ENCODE measurements at places on chromosomes 12 and 14.

DNA sequence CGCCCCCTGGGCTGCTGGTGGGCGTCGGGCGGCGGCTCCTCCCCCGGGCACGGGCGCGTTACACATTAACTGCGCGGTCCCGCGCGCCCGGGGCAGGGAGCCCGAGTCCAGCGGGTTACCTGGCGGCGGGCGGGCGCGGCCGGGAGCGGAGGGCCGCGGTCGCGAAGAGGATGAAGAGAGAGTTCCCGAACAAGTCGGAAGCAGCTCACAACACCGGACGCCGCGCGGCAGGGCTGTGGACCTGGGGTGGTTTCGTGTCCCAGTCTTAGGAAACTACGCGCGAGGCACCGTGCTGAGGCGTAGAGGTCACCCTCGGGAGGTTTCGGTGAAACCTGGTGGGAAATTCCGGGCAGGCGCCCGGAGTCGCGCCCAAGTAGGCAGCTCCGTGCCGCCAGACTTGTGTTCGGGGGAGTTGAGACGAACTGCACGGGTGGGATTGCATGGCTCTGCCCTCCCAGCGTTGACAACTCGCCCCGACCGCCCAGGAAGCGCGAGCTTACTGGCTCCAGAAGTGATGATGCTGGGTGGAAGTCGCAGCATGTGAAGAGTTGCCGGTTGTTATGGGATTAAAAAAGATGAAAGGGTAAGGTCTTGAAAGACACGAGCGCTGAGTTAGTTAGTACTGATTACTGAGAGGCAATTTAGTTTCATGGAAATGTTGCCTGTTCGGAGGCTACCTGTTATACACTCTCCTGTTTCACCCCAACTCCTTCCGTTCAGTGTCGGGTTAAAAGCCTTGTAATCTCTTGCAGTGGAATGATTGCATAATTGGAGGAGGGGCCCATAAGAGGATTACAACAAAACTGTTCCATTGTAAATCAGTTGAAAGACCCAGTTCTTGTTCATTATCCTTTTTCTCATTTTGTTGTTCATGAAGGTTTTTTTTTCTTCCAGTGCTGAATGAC, 879 bp downstream of the RAB3IP start:
- DNase-seq, result peak; percentile 76

- DNase-seq, result peak; percentile 57
These were observed 22.5 kb downstream of the MAP3K12 start for GRCh38 chr12:53476769-53477209.

GRCh38 chr12:50425589-50426258, 25.0 kb downstream of the LARP4 start:
- no peak for DNase-seq

DNA sequence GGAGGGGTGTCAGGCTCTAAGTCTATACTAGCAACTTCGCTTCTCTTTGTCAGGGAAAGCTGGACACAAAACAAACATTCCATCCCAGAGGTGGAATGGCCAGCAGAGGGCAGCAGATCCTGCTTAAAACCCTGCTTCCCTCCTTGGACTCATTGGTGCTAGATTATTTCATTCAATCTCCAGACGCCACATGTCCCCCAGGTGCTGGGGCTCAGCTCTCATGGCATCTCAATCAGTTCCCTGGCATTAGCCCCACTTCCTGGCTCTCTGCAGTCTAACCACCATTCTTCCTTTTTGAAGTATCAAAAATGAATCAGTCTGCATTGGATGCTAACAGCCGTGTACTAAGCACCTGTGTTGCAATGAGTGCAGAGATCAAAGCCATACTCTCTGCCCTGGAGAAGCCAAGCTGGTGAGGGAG, 8.1 kb upstream of the PPP1R1A start:
- peak; percentile 81 for DNase-seq

DNA sequence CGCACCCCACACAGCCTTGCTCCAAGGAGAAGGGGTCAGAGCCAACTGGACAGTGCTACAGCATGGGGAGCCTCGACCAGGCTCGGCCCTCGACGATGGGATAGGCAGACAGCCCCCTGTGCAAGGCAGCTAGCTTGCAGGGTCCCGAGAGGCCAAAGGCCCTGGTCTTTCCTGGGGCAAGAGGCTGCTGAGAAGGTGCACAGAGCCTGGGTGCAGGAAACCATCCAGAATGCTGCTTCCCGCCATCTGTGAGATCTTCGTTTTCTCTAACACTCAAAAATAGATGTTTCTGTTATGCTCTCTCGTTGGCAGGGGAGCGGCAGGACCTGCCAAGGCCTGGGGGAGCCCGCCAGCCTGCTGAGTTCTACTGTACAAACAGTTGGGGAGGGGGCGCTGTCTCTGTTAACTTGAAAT, 168.0 kb upstream of the RTL1 start:
- no peak for DNase-seq

- DNase-seq, result no peak
These were observed 213.4 kb upstream of the EGLN3 start for GRCh38 chr14:34164162-34164864.

- DNase-seq, result peak; percentile 11
These were observed 1.1 kb downstream of the NELL2 start for GRCh38 chr12:44874981-44875416.

DNA sequence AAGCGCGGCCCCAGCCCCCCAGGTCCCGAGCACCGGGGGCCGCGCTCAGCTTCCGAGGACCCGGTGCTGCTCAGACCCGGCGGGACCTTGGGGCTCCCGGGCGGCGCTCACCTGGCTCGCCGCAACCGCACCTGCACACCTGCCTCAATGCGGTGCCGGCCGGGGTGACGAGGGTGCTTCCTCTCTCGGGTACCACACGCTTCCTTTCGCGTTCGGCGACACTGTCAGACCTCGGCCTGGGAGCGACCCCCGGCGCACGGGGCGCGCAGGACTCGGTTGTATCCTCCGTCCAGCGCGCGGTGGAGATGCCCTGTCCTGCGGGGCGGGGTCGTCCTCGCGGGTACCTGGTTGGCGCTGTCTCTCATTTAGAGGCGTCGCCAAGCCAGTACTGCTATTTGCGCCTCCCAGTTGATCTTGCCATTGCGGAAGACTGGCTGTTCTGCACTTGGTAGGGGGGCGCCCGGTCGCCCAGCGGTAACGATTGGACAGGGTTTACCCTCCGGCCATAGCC, 718 bp downstream of the PACS2 start:
- no peak for DNase-seq

- no peak for DNase-seq
These were observed 6.1 kb downstream of the ACSS3 start for GRCh38 chr12:81083906-81084513.

GRCh38 chr12:121255433-121255832, 41.1 kb downstream of the CAMKK2 start:
- DNase-seq, result no peak

GRCh38 chr12:124536641-124537040, 30.8 kb downstream of the NCOR2 start:
- no peak for DNase-seq

- no peak for DNase-seq
These were observed 12.2 kb downstream of the TEP1 start for GRCh38 chr14:20400965-20401593.

GRCh38 chr14:73237219-73237785, at the start of gene PAPLN:
PAPLN (plus strand) TSS chr14:73237506; CDS start chr14:73239779, 2,273 bp downstream.
- no peak for DNase-seq

DNA sequence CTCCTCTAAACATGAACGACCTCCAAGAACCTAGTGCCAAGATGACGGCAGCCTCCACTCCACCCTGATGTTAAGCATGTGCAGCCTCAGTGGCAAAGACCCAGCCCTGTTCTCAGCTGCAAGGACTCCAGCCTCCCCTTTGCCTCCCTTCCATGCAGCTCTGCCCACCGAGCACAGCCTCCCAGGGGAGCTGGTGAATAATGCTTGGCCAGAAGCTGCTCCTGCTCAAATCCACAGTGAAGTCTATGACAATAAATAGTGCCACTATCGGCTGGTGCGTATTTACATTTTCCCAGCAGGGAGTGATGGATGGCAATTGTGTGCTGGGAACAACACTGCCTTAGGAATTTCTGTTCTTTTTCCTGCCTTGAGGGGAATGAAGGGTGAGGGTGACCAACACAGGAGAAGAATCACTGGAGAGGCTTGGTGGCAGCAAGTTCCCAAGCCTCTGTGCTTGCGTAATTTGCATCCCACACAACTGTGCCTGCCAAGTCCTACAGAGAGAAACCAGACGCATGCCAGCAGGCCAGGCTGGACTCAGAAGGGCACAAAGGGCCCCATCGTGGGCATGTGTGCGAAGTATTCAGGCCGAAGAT, 29.9 kb upstream of the TC2N start:
- DNase-seq, result no peak

DNA sequence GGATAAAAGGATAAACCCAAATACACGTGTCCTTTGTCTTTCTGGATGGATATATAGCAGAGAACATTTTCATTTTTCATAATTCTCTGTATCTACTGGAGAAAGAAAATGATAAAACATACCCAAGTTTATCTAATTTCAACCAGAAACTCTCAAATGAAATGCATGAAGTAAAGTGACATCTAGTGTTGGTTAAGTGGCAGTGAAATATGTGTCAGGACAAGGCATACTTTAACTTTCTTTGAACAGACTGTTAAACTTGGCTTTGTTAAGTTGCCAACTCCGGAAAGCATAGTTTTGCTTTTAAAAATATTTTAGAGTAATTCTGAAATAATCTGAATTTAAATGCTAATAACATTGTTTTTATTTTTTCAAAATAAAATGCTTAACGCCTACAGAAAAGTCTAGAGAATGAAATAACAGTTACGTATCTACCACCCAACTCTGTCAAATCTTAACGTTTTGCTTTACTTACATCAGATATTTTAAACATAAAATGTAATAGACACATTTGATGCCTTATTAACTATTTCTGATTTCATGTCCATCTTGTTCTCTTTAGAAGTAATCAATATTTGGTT, 25.2 kb upstream of the NTN4 start:
- DNase-seq, result peak; percentile 42

GRCh38 chr14:22071006-22071405, 397.4 kb upstream of the OR4E1 start:
- no peak for DNase-seq

- peak; percentile 76 for DNase-seq
These were observed at the start of gene CLIP1 for GRCh38 chr12:122421821-122422729. CLIP1 (minus strand) TSS chr12:122422669; CDS start chr12:122380452, 42,217 bp downstream.

GRCh38 chr12:102120886-102121285, 903 bp downstream of the PARPBP start:
- DNase-seq, result peak; percentile 58

DNA sequence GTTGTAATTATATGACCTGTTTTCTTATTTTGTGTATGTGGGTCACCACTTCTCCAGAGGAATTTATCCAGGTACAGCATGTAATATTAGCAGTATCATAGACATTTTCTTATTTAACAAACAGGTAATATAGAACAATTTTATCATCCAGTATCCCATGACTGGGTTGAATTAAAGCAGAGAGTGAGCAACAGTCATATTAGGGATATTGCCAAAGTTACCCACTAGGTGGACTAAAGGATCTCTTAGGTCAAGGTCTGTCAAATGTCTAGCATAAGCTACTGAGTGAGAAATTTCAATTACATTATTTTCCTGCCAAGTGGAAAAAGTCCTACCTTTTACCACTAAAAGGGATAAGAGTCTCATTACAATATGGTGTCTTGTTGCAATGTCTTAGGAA, 62.1 kb upstream of the TRIM9 start:
- DNase-seq, result peak; percentile 20

DNA sequence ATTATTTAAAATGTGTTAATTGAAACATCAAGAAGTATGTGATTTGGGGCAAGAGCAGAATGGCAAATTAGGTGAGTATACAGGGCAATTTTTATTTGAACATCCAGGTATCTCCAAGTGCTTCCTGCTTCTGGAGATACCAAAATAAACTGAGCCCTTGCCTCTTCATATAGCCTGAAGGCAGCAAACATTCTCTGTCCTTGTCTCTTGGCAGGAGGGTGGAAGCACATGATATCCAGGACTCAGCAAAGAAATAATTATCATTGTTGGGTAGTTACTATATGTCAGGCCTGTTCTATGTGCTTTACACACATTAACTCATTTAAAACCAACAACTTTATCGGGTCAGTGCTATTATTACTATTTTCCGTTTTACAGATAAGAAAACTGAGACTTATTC, 12.5 kb downstream of the LIN7A start:
- no peak for DNase-seq

- DNase-seq, result no peak
These were observed 23.2 kb downstream of the ATP2B1 start for GRCh38 chr12:89685363-89685972.

GRCh38 chr12:2373307-2373706, 320.5 kb downstream of the CACNA1C start:
- DNase-seq, result no peak

- no peak for DNase-seq
These were observed 41.2 kb downstream of the PHLDA1 start for GRCh38 chr12:75990189-75990912.

GRCh38 chr12:50242751-50243191, 40.5 kb downstream of the LIMA1 start:
- DNase-seq, result no peak

DNA sequence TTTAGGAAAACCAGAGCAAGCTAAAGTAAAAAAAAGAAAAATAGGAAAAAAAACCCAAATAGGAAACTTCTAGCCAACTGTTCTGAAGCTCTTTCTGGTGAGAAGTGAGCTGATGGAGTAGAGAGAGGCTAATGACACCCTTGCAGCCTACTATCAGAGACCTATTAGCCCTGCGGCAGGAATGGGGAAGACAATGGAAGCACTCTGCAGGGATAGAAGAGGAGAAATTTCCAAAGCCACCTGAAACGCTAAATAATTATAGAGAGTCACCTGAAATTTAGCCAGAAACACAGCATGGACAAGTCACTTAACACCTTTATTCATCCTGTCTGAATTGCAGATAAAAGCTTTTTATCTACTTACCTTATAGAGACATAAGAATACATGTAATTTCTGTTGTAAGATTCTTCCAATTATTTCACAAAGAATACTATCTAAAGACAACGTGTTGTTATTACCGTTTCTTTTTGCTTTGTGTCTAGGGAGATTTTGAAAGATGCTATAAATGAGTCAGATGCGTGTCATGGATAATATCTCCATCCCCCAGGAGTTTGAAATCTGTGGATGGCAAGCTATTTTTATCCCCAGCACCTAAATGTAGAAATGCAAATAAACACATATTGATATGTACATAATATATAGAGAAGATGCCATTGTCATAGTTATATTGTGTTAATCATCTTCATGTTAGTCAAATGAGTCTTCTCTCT, 138.6 kb downstream of the TPH2 start:
- no peak for DNase-seq

GRCh38 chr12:99619389-99620158, 28.0 kb upstream of the GARIN6 start:
- DNase-seq, result peak; percentile 71

GRCh38 chr14:41362139-41362538, 244.5 kb upstream of the LRFN5 start:
- DNase-seq, result no peak

GRCh38 chr12:107368586-107368985, 275.2 kb upstream of the CRY1 start:
- DNase-seq, result no peak

Data from OCI-M1 (cell line).